ENCODE measurements at places on chromosomes 16 and 17.

- DNase-seq: no peak
Observed at GRCh38 chr17:897970-898619, 81.5 kb downstream of the NXN start.

DNA sequence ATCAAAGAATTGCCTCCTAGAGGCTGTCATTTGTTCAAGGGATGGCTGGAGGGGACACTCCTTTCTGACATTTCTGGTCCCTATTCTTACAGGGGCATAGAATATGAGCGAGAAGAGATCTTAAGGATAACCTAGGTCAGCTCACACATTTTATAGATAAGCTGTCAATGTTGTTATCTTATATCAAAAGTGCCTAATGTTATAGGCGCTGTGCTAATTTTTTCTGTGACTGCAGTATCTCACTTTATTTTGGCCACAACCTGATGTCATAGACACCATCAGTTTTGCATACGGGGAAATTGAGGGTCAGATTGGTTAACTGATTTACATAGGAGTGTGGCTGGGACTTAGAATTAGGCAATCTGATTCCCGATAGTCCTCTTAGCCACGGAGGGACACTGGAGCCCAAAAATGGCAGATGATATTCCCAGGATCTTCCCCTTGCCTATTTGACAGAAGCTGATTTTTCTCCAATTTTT lies 1.2 kb downstream of the CPD start:
- no peak for DNase-seq

- no peak for DNase-seq
Observed at GRCh38 chr17:333626-334396, 18.8 kb downstream of the RPH3AL start.

DNA sequence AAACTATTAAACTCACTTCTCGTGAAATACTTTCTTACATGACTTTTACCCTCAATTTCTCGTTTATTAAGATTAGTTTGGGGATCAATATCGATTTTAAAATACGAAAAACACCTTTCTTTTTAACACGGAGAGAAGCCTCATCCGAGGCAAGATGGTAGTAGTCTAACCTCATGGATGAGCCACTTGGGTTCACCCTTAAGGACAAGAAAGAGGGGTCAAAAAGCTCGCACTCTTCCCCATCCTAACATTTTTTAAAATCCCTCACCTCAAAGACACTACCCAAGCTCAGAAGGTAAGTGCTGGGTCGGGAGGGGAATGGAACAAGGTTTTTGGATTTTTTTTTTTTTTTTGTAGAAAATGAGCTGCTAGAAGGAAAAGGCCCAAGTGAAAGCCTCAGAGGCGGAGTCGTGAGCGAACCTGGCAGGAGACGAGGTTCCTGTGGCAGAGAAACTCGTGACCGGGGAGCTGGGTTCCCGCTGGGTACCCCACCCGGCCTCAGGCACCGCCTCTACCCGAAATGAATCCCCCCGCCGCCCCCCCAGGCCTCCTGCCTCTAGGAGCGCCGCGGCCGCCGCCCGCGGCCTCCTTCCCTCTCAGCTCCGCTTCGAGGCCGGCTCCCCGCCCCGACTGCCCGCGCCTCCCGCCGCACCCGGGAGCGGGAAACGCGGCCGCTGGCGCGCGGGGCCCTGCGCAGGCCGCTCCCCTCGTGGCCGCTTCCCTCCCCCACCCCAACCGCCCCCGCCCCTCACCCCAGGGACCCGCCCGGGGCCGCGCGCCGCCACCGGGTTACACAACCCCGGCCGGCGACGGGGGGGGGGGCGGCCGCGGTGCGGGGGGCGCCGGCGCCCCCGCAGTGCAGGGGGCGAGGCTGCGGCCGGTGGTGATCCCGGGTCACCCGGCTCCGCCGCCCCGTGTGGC lies 1.6 kb downstream of the NUFIP2 start:
- DNase-seq: no peak

DNA sequence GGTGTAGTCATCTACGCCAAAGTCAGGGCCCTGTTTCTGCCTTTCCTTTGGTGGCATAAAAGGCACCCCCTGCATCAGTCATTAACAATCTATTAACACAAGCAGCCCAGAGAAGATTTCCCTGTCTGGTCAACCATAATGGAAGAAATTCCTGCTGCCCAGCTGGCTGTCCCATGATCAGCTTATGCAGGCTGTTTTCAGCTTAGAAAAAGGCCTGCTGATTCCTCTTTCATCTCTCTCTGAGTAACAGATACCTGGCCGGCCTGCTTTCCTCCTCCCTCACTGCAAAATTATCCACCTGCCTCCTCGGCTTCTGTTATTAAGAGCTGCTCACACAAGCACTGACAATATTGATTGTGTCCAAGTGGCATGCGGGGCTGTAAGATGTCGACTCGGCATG lies 70.3 kb upstream of the MMP2 start:
- DNase-seq: no peak

GRCh38 chr17:78526231-78527025 lies 50.8 kb downstream of the DNAH17 start:
- DNase-seq: no peak

GRCh38 chr17:82214012-82214628 lies 1.5 kb upstream of the CCDC57 start:
- no peak for DNase-seq

DNA sequence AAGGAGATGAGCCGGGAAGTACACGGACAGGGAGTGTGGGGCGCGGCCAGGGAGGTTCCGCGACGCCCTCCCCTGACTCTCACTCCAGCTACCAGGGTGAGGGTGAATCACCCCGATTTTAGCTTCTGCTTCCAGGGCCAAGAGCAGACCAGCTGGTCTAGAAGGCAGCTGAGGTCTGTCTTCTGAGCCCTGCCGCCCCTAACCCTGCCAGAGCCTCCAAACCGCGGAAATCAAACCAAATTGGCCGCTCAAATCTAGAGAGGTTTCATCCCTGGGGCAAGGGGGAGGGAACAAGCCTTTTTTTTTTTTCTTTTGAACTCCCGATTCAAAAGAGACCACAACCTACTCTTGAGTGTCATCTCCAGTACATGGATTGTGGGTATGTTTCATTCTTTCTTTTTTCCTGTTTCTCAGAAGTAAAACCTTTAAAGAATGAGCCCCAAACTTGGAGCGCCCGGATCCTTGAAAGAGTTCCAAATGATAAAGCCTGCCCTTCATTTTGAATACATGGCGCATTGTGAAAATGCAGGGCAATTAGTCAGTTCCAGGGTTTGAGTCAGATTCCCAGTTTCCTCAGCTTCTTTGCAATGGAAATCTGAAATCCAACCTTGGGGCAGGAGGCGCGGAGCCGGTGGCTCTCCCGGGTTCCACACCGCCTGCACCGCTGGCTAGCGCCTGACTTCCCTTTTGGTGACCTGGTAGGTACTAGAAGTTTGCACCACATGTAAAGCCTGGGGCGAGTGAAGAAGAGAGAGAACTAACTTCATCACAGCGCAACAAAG lies 16.5 kb upstream of the ZFHX3 start:
- no peak for DNase-seq

DNA sequence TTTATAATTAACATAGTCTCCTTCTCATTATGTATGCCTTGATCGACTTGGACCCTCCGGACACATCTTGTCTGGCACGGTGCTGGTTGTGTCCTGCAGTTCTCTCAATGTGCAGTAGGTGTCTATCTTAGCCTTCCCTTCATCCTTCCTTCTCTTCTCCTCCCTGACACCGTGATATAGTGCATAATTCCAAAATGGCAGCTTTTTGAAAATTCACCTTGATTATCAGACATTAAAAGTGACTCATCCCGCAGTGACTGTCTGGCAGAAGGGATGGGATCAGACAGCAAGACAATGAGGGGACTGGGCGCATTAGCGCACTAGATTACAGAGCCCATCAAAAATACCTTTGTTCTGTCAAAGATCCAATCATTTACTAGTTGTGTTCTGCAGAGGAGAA lies 70.0 kb upstream of the PMFBP1 start:
- peak; percentile 10 for DNase-seq

- DNase-seq: no peak
Observed at GRCh38 chr17:70891306-70891705, 722.0 kb downstream of the KCNJ2 start.

- no peak for DNase-seq
Observed at GRCh38 chr17:10993126-10993525, 155.2 kb upstream of the PIRT start.

DNA sequence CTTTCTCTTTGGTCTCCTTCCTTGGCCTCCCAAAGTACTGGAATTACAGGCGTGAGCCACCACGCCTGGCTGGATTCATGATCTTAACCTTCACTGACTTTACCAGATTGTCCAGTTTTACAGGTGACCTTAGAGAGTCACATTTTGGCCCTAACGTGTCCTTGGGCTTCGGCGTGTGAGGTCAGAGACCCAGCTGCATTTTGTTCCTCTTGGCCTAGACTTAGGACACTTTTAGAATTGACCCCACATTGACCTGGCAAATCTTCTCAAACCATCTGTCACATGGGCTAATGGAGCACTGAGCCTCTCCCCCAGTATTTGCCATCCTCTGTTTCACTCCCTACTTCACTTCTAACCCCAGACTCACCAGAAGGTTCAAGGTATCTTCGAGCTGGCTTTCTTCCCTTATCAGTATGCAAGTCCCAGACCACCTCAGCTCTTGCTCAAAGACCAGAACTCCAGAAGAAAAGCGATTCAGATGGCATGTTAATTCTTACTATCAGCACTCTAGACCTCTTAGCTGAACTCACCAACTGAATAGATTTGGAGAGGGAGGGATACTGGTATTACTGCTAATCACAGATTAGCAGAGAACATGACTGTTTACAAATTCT lies 1.7 kb upstream of the CYTH1 start:
- no peak for DNase-seq

- DNase-seq: no peak
Observed at GRCh38 chr17:27414271-27414670, 42.0 kb upstream of the KSR1 start.

DNA sequence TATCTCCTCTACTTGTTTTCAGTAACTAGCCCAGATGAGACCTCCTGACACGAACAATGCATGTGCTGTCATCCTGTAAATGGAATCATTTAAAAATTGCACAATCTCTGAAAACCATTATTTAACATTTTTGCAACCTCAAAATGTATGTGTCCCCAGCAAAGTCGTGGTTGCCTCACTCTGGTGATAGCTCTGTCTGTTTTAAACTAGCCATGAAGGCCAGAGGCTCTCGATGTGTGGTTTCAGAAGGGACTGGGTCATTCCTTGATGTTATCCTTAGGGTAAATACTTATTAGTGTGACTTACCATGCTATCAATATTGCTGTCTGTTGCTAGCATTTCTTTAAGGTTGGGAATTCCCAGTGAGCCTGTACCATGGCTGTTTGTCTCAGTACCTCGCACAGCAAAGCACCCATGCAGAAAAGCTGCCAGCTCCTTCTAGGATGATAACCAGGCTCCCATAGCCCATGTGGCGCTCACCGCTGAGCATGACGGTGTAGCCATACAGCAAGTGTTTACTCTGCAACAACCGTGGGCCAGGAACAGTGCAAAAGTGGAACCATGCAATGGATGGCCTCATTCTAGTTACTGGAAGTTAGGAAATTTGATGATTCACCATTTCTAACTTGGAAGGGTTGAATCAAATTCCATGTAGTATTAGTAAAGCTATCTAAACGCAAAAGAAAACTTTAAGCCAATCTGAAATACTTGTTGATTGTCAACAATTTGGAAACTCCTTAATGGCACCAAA lies 2.9 kb upstream of the PGS1 start:
- no peak for DNase-seq

DNA sequence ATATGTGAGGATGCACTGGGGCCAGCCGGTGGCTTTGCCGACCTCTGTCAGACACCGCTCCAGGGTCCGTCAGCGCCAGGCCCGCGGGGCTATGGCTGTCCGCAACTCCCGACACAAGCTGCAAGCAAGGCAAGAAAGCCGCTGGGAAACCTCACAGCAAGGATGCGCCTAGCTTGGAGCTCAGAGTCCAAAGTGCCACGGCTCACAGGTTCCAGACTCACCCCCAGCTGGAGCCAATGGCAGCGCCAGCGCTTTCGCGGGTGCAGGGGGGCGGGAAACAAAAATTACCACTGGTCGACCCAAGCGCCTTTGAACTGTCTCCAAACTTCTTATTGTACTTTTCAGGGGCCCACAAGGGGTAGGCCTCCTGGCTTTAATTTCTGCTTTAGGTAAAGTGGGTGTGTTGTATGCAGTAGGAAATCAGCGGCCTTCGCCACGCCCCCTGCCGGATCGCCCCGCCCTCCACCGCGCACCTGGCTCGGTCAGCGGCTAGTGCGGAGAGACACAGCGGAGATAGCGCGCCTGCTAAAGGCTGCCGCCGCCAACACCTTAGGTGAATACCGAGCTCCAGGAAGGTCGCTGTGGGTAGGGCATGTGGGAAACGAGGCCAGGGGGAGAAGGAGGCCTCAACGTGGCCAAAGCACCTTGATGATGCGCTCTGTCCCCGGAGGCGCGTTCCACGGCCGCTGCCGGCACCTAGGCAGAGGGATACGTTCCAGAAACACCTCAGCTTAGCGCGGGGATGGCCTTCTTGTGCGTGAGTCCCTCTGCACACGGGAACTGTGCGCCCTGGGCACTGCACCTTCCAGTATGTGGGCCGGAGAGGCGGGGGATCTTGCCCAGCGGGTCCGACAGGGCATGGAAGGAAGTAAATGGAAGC lies 61.0 kb upstream of the RBL2 start:
- peak; percentile 39 for DNase-seq

GRCh38 chr16:16137110-16137509 lies 86.2 kb downstream of the ABCC6 start:
- no peak for DNase-seq

DNA sequence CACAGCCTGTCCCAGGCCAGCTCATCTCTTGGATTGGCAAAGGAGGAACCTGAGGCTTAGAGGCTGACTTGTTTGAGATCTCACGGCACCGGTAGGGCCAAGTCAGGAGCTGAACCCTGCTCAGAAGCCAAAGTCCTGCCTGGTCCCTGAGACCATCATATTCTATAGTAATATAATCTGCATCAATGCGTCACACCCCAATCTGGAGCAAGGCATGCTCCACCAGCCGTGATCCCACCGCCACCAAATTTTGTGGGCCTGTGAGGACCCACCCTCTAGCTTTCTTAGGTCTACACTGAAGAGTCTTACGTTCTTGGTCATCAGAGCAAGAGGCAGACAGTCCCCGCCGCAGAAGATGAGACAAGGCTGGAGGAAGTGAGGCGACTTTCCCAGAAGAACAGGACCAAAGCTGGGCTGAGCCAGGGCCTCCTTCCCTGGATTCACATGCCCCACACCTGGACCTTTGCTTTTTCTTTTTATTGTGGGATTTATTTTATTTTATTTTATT lies 2.7 kb downstream of the SULT1A1 start:
- no peak for DNase-seq

DNA sequence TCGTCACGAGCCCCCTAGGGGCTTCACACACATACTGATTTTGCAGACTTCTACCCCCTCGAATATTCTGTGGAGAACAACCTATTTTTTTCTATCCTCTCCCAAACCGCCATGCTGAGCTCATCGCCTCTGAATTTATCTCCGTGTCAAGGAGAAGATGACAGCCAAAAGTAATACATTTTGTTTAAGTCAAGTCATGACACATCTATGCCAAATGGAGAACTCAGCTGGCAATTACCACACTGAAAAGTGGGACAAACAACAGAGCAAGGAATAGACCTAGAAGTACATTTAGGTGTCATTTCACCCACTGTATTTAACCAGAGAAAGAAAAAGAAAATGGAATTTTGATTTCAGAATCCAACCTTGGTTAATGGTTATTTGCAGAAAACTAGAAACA lies 260.2 kb downstream of the SLC39A11 start:
- DNase-seq: no peak
